Nucleus accumbens (tissue), 56 donors: ENCODE measurements at places on chromosomes 4 and X.

DNA sequence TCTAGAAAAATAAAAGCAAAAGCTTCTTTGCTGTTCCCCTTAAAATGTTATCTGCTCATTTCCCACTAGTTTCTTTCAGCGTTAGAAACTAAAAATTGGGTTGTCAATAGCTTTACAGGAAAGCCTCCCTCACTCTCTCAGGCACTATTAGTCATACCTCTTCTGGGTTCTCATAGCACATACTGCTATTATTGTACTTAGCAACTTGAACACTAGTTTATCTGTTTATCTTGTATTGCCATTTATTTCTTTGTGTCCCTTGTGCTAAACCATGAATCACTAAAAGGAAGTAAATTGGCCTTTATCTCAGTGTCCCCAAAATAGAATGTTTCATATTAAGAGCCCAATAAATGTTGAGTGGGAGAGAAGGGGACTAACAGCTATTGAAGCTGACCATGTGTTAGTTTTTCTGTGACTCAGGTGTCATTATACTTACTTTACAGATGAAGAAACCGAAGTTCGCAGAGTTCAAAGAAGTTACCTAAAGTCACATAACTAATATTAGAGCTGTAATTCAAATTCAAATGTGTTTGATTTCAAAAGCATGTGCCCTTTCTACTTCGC, 124.8 kb upstream of the CITED1 start:
- DNase-seq = no peak

DNA sequence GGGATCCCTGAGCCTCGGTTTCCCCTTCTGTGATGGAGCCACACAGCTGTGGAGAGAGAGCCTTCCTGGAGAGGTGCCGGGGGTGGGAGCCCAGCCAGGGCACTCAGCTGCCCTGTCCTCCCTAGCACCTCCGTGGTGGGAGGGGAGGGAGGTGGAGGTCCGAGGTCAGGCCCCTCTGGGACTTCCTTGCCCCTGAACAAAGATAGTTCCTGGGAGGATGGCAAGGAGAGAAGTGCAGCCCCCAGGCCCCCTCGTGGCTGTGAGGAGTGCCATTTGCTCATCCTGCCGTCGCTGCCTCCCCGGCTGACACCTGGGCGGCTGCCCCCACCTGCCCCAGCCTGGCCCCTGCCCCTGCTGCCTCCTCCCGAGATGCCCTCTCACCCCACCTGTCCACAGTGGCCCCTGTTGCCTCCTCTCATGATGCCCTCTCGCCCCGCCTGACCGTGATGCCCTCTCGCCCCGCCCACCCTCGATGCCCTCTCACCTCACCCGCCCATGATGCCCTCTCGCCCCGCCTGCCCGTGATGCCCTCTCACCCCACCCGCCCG, 12.7 kb downstream of the DOK7 start:
- DNase-seq = no peak

- DNase-seq = no peak
Measured at GRCh38 chrX:141673946-141674345, 24.6 kb downstream of the SPANXD start.

GRCh38 chr4:42594888-42595287, 62.0 kb downstream of the ATP8A1 start:
- no peak for DNase-seq

DNA sequence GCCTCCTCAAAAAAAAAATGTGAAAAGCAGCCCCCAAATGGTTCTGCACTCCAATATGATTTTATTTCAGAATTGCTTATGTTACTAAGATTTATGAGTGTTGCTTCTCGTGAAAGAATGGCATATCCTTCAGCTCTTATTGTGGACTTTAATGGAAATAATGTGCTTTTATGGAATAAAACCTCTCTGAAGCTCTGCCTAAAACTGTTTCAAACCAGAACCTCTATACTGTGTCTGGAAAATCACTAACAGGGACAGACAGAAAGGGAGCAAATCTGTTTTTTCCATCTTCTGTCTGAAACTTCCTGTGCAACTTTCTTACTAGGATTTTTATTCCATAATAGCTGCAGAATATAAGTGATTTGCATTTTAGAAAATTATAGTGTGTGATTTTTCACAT, 493.1 kb downstream of the ANKRD50 start:
- DNase-seq = no peak

DNA sequence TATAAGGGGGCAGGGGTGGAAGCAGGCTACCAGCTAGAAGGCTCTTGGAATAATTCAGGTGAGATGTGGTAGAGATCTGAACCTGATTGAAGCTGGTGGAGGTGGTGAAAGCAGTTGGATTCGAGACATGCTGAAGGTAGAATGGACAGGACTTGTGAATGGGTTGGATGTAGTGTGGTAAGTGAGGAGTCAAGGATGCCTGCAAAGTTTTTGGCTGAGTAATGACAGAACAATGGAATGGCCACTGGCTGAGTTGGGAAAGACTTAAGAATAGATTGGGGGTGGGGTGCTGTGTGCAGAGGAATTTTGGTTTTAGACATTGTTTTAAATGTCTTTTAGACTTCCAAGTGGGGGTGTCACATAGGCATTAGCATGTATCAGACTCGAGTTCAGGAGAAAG, 33.5 kb downstream of the HPF1 start:
- DNase-seq = no peak

DNA sequence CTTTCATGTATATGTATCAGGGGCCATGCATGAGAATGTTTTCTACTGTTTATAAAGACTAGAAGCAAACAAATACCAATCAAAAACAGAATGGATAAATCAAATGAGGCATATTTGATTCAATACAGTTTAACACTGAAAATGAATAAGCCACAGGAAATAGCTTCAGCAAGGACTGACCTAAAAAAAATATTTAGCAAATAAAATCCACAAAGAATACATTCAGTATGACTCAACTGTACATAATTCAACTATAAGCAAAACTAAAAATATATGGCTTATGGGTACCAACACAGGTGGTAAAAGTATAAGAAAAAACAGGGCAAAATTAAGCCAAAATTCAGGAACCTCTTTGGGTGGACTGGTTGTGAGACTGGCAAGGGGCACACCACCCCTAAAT, 112.9 kb downstream of the KCNIP4 start:
- DNase-seq = no peak

DNA sequence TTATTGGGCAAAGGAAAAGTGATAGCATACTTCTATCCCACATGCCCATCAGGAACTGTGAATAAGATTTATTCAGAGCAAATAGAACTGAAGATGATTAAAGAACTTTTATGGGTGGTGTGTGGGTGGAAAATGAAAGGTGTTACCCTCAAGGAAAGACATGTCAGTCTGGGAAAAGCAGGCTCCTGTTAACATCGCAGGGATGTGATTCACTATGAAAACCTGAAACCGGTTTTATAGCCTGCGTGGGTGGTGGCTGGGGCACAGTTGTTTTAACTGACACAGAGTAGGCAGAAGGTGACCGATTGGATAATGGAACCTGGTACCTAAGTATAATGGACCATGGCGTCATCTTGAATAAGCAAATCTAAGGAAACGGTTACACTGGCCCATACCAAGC, 61.3 kb upstream of the CASK start:
- no peak for DNase-seq

DNA sequence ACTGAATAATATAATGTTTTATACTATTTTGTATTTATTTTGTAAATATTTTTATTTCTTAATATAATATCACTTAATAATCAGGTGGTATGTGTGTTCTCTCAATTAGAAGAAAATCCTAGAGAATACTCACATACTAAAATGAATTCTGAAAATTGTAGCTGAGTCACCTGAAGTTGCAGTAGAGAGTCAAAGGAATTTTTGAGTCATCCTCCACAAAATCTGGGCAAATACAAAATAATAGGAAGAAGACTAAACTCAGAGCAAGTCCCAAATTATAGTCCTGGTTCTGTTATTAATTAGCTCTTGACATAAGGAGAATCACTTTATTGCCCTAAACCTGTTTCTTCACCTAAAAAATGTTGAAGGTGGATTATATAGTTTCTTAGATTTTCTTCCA, 57.8 kb downstream of the SPATA4 start:
- DNase-seq = no peak

GRCh38 chrX:136750364-136750763, 30.4 kb downstream of the ARHGEF6 start:
- DNase-seq = no peak

GRCh38 chrX:150506486-150506885, 61.9 kb upstream of the MTM1 start:
- no peak for DNase-seq

GRCh38 chrX:71214604-71215337, 8.3 kb upstream of the GJB1 start:
- no peak for DNase-seq

- DNase-seq = no peak
Measured at GRCh38 chr4:54687887-54688841, 30.4 kb downstream of the KIT start.

DNA sequence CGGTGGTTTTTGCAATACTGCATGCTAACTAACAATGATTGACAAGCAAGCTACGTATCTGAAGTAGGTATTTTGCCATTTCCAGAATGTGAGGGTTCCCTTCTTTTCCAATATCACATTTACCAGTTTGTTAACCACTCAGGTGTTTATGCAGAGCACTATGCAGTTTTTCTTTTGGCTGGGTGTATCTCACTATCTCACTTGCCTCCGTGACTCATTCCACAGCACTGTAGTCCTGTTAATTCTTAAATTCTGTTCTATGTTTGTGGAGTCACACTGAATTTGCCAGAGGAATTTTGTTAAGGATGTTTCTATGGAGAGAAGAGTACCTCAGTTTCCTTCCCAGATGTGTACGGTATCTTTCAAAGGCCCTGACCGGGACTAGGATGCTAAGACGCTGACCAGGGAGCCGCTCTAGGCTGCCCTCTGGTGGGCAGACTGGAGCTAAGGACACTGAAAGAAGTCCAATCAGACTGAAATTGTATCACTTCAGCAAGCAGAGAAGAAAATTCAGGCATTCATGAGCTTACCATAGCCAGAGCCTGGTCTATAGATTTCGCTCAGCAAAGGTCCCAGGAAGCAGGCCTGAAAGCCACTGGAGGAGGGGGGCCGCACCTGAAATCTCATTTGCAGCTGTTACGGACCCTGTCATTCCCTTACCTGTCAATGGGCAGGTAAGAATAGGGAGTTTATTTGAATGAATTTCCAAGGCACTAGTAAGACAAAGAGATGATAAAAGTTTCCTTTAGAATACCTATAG, 388.4 kb upstream of the SPOCK3 start:
- DNase-seq = peak; percentile 61

DNA sequence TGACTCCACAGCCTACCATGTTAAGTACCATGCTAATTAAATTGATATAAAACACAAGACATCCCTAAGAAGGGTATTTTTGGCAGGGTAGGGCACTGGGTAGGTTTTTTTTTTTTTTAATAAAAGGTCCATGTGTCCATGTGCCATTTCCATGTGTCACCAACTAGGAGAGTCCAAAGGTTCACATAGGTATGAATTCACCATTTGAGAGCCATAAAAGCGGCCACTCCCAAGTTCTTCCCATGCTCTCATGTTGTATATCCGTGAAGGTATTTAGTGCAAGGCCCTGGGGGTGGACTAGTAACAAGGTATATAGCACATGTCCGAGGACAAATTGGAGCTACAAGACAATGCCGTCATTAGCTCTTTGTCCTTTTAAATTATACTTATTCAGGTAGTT, 107.3 kb downstream of the PDE5A start:
- no peak for DNase-seq

DNA sequence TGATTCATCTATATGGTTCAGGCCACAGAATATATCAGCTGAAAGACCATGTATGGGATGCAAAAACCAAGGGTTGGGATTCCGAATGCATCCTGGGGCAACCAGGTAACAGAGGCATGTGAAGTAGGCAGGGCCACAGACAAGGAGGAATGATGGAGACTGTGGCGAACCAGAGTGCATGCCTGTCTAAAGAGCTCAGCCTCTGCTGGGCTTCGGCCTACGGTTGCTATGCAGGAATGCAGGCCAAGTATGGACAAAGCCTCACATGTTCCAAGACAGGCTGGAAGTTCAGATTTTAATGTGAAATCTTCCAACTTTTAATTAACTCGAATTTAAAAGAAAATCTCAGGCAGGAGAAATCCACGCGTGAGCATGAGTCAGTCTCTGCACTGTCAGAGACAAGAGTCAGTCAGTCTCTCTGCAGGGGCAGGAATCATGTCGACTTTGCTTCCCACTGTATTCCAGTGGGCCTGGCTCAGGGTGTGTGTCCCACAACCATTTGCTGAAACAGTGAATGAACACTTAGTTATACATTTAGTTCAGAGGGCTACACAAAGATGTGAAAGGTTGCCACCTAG, 344.4 kb downstream of the UNC5C start:
- no peak for DNase-seq
